ENCODE measurements at places on chromosomes 5 and 9.

DNA sequence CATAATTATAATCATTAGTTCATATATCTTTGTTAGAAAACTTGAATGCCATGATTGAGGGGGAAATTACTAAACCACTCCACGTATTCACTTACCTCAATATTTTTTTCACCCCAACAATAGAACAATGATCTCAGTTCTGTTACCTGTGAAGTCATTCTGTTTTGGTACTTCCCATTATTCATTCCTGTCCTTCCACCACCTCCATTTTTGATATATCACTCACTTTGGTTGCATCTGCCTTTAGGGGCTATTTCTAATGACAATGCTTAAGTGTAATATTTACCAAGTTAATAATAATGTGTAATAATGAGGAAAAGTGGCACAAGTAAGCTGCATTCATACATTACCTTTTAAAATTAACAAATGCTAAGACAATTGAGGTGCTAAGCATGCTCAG, 218.4 kb downstream of the SPATA31D1 start:
- no peak for DNase-seq
- no peak overlapping the region for H3K4me3 ChIP-seq
- H3K27ac ChIP-seq, result no peak overlapping the region
- H3K4me1 ChIP-seq, result no peaks in the 10 kb centered on the region
- no peaks in the 10 kb centered on the region for H3K36me3 ChIP-seq

GRCh38 chr5:102743900-102744299, 11.2 kb upstream of the PAM start:
- peaks cover 6% of the 10 kb centered on the region for H3K4me1 ChIP-seq
- no peak overlapping the region for H3K4me3 ChIP-seq
- no peaks in the 10 kb centered on the region for H3K36me3 ChIP-seq
- H3K27me3 ChIP-seq, result no peaks in the 10 kb centered on the region
- H3K27ac ChIP-seq, result no peak overlapping the region

DNA sequence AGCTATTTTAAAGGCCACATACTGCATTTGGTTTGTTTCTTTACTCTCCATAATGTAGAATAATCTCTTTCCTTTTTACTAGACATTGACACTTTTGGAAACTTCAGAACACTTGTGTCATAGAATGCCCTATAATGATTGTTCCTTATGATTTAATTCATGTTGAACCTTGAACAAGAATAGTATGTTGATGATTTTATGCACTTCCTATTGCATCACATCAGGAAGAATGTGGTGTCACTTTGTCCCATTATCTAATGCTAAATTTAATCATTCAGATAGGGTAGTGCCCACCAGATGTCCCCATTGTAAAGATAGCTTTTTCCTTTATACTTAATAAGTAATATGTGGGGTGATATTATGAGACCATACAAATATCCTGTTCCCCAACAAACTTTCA, 19.4 kb upstream of the DEPDC1B start:
- H3K27ac ChIP-seq, result no peak overlapping the region
- DNase-seq, result no peak
- peaks cover 24% of the 10 kb centered on the region for H3K27me3 ChIP-seq
- no peaks in the 10 kb centered on the region for H3K4me1 ChIP-seq

GRCh38 chr5:146118322-146118721, 12.9 kb upstream of the PLAC8L1 start:
- no peak for DNase-seq
- H3K4me1 ChIP-seq, result no peaks in the 10 kb centered on the region
- no peak overlapping the region for H3K27ac ChIP-seq
- H3K27me3 ChIP-seq, result no peaks in the 10 kb centered on the region
- H3K36me3 ChIP-seq, result peaks cover 56% of the 10 kb centered on the region

DNA sequence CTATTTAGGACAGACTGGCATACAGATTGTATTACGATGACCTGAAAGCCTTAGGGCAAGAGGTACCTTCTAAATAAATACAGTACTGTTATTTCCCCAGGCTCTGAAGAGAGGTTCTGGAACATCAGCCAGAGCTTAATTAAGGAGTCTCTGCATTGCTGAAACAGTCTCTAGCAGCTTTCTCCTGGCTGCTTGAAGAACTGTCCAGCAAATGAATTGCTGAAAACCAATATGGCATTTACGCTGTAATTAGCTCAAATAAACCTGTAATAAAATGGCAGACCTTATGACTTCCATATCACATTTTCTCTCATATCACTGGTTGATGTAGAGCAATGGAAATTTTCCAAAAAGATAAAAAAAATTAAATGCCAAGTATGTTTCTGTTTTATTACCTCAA, 636.3 kb downstream of the GABRG2 start:
- no peaks in the 10 kb centered on the region for H3K4me1 ChIP-seq
- H3K36me3 ChIP-seq, result no peaks in the 10 kb centered on the region
- no peaks in the 10 kb centered on the region for H3K27me3 ChIP-seq
- DNase-seq, result no peak

- no peaks in the 10 kb centered on the region for H3K27me3 ChIP-seq
- no peak overlapping the region for H3K27ac ChIP-seq
- H3K4me1 ChIP-seq, result no peaks in the 10 kb centered on the region
- H3K4me3 ChIP-seq, result no peak overlapping the region
Observed at GRCh38 chr5:150497274-150497988, 10.5 kb upstream of the NDST1 start.

DNA sequence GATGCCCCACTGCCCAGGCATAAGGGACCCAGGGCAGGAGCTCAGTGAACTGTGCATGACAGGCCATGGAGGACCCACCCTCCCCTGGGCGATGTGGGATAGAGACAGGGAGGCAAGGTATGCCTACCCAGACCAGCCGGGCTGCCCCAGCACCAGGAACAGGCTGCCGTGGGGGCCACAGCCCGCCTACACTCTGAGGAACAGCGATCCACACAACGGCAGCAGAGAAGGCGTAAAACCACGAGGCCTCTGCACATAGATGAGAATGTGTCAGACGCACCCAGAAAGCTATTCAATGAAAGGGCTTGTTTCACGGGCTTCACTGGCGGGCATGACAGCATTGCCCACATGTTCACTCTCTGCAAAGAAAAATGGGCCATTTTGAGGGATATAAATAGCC, 49.5 kb downstream of the SEMA4D start:
- no peak for DNase-seq
- H3K27ac ChIP-seq, result peak overlapping the region; percentile 62
- no peaks in the 10 kb centered on the region for H3K27me3 ChIP-seq
- peaks cover 90% of the 10 kb centered on the region for H3K4me1 ChIP-seq
- H3K4me3 ChIP-seq, result no peak overlapping the region

DNA sequence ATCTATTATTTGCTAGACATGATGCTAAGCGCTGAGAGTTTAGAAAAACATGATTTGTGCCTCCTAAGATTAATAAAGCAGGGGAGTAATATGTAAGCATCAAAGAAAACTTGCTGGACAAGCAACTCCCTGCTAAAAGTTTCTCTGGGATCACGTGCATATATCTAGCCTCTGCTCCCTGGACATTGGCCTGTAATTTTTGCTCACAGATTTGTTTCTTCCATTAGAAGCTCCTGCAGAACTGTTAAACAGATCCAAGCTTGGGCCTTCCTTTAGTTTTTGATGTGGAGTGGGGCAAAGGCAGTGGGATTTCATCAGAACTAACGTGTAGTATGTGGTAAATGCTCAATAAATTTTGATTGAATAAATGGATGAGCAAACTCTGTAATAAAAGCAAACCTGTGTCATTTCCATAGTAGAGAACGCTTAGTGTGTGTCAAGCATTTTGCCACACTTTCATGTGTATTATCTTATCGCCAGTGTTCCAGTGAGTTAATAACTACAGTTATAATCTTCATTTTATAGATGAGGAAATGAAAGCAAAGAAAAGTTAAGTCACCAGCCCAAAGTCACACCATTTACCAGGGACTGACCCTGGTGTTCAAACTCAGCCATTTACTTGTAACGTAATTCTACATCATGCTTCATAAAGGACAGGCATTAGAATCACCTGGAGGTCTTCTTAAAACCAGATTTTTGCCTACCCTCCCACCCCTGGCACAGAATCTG, 100.3 kb downstream of the PCSK5 start:
- DNase-seq, result no peak
- no peak overlapping the region for H3K4me3 ChIP-seq
- no peaks in the 10 kb centered on the region for H3K27me3 ChIP-seq

GRCh38 chr5:66830636-66831035, 234.4 kb downstream of the MAST4 start:
- DNase-seq, result no peak
- peaks cover 11% of the 10 kb centered on the region for H3K36me3 ChIP-seq
- peak overlapping the region; percentile 44 for H3K27ac ChIP-seq
- no peaks in the 10 kb centered on the region for H3K27me3 ChIP-seq
- H3K4me1 ChIP-seq, result peaks cover 52% of the 10 kb centered on the region

GRCh38 chr9:131854334-131854733, 114.5 kb upstream of the RAPGEF1 start:
- H3K27me3 ChIP-seq, result peaks cover 2% of the 10 kb centered on the region
- no peak for DNase-seq
- no peak overlapping the region for H3K27ac ChIP-seq
- no peaks in the 10 kb centered on the region for H3K36me3 ChIP-seq
- H3K4me1 ChIP-seq, result peaks cover 13% of the 10 kb centered on the region

GRCh38 chr9:135570456-135570855, 8.9 kb downstream of the PAEP start:
- H3K4me3 ChIP-seq, result no peak overlapping the region
- no peaks in the 10 kb centered on the region for H3K36me3 ChIP-seq
- H3K4me1 ChIP-seq, result peaks cover 1% of the 10 kb centered on the region
- H3K27me3 ChIP-seq, result peaks cover 11% of the 10 kb centered on the region

DNA sequence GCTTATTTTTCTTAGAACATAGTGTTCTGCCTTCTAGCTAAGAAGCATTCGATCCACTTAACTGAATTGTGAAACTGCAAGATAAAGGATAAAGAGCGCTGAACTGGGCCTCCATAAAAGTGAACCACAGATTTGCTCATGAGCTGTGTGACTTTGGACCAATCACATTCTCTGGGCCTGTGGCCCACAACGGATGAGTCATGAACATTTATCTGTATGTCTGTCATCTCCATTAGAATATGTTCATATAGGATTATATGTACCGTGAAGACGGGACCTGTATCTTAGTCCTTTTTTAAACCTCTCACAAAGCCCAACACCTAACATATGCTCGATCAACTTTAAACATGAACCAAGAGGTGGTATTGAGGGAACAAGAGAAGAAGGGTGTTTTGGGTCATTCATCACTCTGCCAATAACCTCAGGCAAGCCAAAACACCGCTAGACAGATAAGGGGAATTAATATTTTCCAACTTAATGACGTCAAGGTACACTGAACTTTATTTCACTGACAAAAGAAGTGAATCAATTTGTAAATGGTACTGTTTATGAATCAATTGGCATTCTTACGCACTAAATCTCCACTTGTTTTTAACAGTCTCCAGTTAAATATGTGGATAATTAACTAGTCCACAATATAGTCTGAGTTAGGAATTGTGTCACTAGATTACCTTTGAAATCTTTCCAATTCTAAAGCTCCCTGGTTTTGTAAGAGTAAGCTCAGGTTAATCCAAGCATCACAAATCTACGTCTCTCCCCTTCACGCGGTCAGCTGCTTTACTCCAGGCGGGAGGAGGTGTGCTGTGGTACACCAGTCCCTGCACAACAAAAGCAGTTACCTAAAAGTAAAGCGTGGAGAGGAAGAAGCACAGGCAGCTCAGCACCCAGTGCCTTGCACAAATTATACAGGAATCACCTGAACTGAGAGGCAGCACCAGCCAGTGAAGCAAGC, 1.6 kb downstream of the TMEM245 start:
- DNase-seq, result peak; percentile 72
- H3K4me3 ChIP-seq, result peak overlapping the region; percentile 84
- H3K4me1 ChIP-seq, result peaks cover 54% of the 10 kb centered on the region
- H3K27ac ChIP-seq, result peak overlapping the region; percentile 84
- no peaks in the 10 kb centered on the region for H3K27me3 ChIP-seq

DNA sequence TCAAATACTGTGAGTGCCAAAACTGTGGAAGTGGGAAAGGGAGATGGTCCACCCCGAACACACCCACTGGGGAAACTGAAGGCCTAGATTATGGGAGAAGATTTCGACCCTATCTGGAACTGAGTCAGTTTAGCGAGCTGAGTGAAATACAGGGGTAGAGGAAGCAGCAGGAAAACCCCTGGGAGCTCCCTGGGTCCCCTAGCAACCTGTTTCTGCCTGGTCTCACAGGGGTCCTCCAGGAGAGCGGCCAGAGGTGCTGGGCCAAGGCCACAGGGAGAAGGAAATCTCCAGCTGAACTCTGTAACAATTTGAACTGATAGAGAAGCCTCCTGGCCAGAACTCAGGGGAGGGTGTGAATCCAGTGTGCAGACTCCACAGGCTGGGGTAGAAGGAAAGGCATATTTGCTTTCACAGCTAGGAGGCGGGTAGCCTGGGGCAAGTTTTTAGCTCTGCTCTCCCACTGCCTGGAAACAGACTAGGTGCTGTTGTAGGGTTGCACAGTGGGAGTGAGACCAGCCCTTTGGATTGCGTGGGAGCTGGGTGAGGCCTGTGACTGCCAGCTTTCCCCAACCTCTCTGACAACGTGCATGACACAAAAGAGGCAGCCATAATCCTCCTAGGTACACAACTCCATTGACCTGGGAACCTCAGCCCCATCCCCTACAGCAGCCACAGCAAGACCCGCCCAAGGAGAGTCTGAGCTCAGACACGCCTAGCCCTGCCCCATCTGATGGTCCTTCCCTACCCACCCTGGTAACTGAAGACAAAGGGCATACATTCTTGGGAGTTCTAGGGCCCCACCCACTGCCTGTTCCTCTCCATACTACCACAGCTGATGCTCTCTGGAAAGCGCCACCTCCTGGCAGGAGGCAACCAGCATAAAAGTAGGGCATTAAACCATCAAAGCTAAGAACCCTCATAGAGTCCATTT, 78.8 kb upstream of the GPBP1 start:
- H3K27me3 ChIP-seq, result peaks cover 5% of the 10 kb centered on the region
- no peak overlapping the region for H3K4me3 ChIP-seq
- peaks cover 6% of the 10 kb centered on the region for H3K36me3 ChIP-seq
- no peak for DNase-seq

- peaks cover 8% of the 10 kb centered on the region for H3K36me3 ChIP-seq
- DNase-seq, result no peak
- H3K4me3 ChIP-seq, result no peak overlapping the region
- no peaks in the 10 kb centered on the region for H3K27me3 ChIP-seq
- H3K27ac ChIP-seq, result no peak overlapping the region
Observed at GRCh38 chr5:31569068-31569467, 37.0 kb downstream of the C5orf22 start.

DNA sequence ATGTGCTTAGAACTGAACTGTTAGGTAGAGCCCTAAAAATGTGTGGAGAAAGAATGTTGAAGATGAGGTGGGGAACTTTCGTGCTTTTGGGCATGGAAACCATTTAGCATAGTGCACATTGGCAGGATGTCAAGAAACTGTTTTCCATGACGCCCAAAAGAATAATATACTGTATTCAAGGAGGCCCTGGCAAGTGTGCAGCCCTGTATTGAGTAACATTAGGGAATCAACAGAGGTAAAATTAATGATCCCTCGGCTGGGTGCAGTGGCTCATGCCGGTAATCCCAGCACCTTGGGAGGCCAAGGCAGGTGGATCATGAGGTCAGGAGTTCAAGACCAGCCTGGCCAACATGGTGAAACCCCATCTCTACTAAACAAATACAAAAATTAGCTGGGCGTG, 20.9 kb upstream of the PLIN2 start:
- H3K36me3 ChIP-seq, result no peaks in the 10 kb centered on the region
- DNase-seq, result no peak
- H3K4me1 ChIP-seq, result peaks cover 2% of the 10 kb centered on the region
- no peak overlapping the region for H3K4me3 ChIP-seq
- no peak overlapping the region for H3K27ac ChIP-seq
- H3K27me3 ChIP-seq, result no peaks in the 10 kb centered on the region

- no peaks in the 10 kb centered on the region for H3K4me1 ChIP-seq
- DNase-seq, result no peak
- no peak overlapping the region for H3K4me3 ChIP-seq
- no peaks in the 10 kb centered on the region for H3K36me3 ChIP-seq
Observed at GRCh38 chr5:4348423-4348822, 752.8 kb downstream of the IRX1 start.

- no peaks in the 10 kb centered on the region for H3K4me1 ChIP-seq
- no peak overlapping the region for H3K27ac ChIP-seq
- no peak overlapping the region for H3K4me3 ChIP-seq
Observed at GRCh38 chr5:4613440-4613839, 526.7 kb upstream of the ADAMTS16 start.
